ENCODE measurements at places on chromosomes 16 and 17.

GRCh38 chr17:49972486-49973270, 3.7 kb downstream of the DLX4 start:
- no peak for DNase-seq

DNA sequence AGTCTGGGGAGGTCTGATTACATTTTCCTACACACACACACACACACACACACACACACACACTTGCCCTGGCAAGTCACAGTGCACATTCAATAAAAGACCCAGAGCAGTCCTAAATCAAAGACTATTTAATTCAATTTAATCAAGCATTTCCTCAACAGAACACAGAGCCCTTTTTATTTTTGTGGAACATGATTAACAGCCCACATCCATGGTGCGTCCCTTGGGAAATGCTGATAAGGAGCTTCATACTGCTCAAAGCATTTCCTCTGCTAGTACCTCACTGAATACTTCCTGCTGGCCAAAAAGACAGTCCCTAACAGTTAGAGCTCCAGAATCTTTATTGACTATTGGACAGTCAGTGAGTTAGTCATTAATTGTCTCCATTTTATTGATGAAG, 43.1 kb upstream of the MYH10 start:
- DNase-seq = no peak

GRCh38 chr17:74852237-74853047, 7.2 kb downstream of the GRIN2C start:
- peak; percentile 45 for DNase-seq

GRCh38 chr17:8151120-8151640, 1.0 kb downstream of the PER1 start:
- peak; percentile 97 for DNase-seq

GRCh38 chr17:46003907-46004748, 5.1 kb downstream of the STH start:
- no peak for DNase-seq

GRCh38 chr16:90032674-90033331, 13.5 kb upstream of the DBNDD1 start:
- DNase-seq = no peak

DNA sequence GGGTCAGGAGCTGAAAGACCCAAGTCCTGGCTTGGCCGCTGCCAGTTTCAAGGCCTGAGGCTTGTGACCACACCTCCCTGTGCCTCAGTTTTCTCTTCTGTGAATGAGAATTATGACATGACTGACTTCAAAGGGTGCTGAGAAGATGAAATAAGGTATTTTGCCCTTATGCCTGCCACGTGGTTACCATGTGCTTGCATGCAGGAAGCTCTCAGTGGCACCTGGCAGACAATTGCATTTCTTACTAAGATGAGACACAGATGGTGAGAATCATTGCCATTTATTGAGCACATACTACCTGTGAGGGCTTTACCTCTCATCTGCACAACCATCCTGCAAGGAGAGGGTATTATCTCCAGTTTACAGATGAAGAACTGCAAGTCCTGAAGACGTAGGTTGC, 69.8 kb downstream of the MRM1 start:
- no peak for DNase-seq

DNA sequence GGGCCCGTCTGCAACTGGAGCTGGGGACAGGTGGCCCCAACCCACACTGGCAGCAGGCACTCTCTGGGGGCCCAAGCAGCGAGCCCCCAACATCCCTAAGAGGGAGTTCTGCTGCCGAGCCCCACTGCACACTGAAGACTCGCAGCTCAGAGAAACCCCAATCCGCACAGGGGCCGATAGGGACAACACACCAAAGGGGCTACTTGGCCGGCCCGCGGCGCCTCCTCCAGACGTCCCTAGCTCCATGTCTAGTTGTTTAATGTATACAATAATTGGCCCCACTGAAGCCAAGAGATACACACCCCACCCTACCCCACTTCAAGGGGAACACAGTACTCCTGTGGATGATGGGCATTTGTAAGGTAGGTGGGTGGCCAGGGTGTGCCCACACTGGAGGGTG, 62.7 kb downstream of the ZNF423 start:
- no peak for DNase-seq

GRCh38 chr17:72104164-72104862, 16.5 kb upstream of the SOX9 start:
- DNase-seq = no peak

DNA sequence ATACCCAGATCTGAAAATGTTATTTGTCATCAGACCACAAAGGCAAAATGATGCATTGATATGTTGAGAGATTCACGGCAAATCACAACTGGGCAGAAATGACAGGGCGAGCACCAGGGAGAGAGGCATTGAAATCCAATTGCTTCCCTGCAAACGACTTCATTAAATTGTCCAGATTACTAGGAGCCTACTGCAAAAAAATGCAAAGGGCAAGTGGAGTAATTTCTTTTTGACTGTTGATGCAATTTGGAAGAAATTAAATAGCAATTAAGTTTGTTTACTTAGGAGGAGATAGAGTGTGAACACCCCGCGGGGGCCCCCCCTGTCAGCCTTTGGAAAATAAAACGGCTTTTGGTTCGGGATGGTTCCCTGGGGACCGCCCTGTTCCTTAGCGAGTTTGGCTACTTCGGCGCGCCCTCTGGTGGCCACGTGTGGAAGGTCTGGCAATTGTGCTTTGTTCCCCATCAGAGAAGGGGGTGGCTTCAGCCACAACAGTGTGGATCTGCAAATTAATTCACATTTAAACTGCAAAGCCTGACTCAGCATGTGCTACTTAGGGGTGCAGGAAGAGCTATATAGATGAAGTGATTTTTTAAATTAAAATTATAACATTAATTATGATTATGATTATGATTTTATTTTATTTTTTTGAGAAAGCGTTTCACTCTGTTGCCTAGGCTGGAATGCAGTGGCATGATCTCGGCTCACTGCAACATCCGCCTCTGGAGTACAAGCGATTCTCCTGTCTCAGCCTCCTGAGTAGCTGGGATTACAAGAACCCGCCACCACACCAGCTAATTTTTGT, 14.5 kb upstream of the TMC7 start:
- DNase-seq = peak; percentile 54

- no peak for DNase-seq
These were observed 266.4 kb downstream of the STX8 start for GRCh38 chr17:9309216-9309615.

DNA sequence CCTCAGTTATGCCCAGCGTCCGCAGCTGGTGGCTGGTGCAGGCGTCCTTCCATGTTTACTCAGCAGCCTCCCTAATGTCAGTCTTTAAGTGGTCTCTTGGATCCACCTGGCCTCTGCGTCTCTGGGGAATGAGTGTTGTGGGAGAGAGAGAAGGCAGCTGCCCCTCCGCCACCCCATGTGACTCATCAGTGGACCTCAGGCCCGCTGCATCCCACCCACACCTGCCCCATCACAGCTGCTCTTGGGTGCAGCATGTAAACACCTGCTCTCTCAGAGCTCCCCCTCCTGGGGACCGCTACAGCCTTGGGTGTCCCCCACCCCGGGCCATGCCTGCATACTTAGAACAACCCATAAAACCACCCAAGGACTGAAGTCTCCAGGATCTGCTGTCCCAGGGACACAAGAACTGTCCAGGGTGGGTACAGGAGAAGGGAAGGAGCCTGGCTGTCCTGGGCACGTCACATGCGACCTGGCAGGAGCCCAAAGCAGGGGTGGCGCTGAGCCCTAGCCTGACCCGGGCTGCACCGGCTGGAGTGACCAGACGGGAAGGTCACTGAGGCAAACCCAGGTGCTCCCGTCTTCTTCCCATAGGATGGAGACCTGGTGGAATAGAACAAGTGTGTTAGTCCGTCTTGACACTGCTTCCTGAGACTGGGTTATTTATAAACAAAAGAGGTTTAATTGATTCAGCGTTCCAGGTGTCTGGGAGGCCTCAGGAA, 4.2 kb downstream of the C16orf90 start:
- no peak for DNase-seq

- DNase-seq = no peak
These were observed 27.3 kb downstream of the SLC6A4 start for GRCh38 chr17:30208214-30208613.

- no peak for DNase-seq
These were observed 7.0 kb upstream of the CALB2 start for GRCh38 chr16:71351558-71351901.

DNA sequence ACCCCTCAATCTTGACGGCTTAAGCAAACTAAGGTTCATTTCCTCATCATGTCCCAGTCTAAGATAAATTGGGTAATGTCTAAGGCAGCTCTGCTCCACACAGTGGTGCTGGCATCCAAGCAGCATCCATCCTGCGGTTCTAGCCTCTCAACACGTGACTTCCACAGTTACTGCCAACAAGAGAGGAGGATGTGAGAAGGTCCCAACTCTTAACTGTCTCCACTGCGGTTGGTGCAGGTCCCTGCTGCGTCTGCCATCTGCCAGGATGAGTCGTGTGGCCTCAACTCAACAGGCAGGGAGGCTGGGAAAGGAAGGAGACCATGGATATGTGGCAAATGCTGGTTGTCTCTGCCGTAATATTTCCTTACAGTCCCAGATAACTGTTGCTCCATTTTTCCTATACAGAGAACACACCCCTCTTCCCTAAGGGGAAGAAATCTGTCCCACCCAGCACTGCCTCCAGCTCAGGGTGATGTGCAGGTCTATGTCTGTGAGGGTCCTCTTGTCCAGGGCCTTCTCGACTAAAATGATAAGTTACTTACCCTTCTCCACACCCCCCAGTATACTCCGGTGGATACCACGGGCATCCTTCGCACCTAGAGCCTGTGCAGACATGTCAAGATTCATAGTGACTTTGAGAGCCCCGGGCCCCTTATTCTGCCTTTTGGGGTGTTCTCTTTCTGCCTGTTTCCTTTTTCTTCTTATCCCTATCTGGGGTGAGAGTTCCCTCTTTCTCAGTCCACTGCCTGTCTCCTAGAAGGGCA, 64.7 kb downstream of the KCNJ18 start:
- DNase-seq = no peak

DNA sequence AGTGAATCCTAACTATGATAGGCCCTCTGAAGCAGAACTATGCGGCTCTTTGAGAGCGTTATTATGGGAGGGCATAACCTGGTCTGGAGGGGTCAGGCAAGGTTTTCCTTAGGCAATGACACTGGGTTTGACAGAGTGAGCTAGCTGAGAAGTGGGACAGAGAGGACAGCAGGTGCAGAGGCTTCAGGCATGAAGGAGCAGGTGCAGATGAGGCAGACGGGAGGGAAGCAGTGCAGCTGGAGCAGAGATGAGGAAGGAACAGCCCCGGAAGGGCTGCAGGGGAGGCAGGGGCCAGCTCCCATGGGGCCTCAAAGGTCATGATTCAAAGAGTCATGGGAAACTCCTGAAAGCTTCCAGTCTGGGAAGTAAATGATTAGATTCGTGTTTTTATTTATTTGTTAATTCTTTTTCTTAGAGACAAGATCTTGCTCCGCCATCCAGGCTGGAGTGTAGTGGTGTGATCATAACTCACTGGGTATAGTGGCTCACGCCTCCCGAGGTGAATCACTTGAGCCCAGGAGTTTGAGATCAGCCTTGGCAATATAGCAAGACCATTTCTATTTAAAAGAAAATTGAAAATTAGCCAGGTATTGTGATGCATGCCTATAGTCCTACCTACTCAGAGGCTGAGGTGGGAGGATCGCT, 5.4 kb downstream of the MARCHF10 start:
- no peak for DNase-seq

DNA sequence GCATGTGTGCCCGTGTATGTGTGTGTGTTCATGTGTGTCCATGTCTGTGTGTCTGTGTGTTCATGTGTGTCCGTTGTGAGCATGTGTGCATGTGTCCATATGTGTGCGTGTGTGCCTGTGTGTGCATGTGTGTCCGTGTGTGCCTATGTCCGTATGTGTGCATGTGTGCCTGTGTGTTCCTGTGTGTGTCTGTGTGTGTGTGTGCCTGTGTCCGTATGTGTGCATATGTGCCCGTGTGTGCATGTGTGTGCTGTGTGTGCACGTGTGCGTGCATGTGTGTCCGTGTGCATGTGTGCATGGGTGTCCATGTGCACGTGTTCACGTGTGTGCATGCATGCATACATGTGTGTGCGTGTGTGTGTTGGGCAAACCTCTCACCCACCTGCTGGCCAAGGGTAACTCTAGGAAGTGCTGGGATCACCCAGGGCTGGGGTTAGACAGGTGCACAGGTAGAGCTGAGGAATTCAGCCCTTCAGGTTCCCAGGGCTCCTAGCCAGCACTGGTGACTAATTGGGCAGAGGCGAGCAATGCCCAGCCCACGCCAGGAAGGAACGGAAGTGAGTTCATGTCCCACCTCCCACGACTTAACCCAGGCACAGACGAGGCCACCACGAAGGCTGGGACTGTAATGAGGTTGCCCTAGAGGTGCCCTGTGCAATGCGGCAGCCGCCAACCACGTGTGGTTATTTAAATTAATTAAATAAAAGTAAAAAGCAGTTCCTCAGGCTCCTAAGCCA, 8.2 kb upstream of the CSNK1D start:
- DNase-seq = no peak

Data from CD8-positive, alpha-beta memory T cell (primary cell).